ENCODE measurements at places on chromosomes 5 and 9.

GRCh38 chr5:67182301-67182790 is 14.3 kb downstream of the CD180 start:
- DNase-seq = peak; percentile 40

DNA sequence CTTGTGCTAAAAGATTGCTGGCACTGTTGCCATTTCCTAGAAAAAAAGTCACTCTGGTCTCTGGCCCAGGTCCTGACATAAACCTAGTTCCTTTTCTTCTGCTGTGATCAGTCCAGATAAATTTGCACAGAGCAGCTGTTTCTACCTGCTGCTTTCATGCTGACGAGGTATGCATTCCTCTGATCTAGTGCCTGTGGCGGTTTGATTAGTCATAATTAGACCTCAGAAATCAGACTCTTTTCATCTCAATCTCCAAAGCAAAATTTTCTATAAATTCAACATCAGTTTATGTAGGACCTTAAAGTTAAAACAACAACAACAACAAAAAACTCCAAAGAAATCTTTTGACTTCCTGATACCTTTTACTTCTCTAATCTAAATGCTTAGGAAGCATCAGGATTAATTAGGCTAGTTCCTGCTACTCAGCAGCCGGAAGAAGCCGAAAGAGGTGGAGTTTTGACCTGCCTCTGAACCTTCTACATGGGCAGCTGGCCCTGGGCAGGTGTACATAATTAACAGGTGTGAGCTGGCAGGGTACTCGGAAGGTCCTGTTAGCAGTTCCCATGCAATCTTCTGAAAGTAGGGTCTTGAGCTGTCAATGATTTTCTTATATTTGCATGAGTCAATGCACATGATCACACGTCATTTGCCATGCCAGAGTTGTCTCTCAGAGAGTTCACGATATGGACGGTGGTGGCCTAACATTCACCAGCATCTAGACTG is 83.3 kb upstream of the CCDC112 start:
- DNase-seq = no peak

GRCh38 chr5:112738191-112738560 is 491 bp downstream of the APC start:
- DNase-seq = no peak

GRCh38 chr9:95065224-95065623 is 252.3 kb downstream of the FANCC start:
- no peak for DNase-seq

GRCh38 chr5:94901191-94901979 is 282.9 kb downstream of the SLF1 start:
- no peak for DNase-seq

DNA sequence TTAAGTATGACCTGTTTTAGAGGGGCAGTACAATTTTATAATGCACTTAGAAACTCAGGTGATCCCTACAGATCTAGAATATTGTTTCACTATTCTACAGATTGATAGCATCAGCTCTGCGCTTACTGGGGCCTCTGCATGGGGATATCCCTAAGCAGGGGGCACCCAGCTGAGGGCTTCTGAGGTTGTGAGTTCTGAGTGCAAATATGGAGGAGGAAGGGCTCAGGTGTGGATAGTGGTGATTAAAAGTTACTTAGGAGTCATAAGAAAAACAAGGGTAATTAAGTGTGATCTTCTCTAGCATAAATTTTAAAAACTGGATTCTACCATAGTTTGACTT is 274.4 kb downstream of the EFNA5 start:
- DNase-seq = no peak

DNA sequence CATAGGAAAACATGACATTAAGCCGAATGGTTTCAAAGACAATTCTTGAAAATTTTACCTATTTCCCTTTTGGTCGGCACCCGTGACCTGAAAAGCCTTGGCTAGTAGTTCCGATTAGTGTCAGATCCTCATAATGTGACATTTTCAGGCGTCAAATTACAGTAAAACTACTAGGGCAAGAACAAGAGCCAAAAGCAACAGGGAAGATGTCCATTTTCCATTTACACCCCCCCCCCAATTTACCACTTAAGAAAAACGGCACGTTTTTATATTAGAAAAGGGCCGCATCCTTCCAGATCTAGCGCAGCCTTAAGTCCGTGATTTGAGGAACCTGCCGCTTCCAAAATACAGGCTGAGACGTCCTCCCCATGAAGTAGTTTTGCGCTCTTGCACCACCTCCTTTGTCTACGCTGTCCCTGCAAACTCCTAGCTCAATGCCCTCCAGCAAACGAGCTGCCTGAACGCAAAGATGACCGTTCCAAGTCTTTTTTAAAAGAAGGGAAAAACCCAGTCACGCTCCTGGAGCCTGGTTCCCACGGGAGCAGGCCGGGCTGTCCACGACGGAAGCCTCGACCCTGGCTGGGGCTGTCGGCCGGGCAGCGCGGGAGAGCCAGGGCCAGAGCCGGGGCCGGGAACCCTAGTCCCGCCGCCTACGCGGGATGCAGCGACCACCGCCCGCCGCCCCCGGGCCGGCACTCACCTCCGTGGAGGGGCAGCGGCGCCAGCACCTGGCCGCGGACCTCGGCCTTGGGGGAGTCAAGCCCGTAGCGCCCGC is 616 bp downstream of the RNF130 start:
- peak; percentile 67 for DNase-seq

GRCh38 chr5:138663009-138663408 is 87.8 kb upstream of the HSPA9 start:
- peak; percentile 63 for DNase-seq

- DNase-seq = no peak
Observed at GRCh38 chr9:126661521-126662251, 48.0 kb downstream of the LMX1B start.

- DNase-seq = no peak
Observed at GRCh38 chr5:9365512-9365911, 180.4 kb downstream of the SEMA5A start.

DNA sequence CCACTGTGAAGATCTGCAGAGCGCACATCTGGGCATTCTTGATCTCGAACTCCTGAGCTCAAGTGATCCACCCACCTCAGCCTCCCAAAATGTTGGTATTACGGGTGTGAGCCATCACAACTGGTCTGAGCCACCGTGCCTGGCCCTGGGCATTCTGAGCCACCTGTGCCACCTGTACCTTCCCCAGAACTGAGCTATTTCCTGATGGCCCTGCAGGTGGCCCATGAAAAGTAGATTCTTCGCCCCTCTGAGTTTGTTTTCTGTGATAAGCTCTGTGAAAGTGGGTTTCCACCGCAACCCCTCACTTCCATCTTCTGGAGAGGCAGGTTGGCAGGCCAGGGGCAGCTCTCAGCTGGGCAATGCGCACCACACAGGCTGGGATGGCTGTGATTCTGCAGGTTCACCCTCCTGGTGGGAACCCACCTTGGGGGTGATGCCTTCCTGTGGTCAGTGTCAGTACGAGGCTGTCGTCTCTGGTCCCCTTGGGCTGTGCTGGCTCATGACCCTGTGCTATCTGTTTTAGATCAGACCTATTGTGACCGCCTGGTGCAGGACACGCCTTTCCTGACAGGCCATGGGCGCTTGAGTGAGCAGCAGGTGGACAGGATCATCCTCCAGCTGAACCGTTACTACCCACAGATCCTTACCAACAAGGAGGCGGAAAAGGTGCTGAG is 11.3 kb downstream of the CARD19 start:
- no peak for DNase-seq

GRCh38 chr5:35488791-35489190 is 128.9 kb upstream of the SPEF2 start:
- peak; percentile 45 for DNase-seq

- DNase-seq = peak; percentile 35
Observed at GRCh38 chr5:148825716-148826052, 727 bp upstream of the ADRB2 start.

GRCh38 chr5:143213851-143214363 is 189.6 kb downstream of the NR3C1 start:
- DNase-seq = no peak

DNA sequence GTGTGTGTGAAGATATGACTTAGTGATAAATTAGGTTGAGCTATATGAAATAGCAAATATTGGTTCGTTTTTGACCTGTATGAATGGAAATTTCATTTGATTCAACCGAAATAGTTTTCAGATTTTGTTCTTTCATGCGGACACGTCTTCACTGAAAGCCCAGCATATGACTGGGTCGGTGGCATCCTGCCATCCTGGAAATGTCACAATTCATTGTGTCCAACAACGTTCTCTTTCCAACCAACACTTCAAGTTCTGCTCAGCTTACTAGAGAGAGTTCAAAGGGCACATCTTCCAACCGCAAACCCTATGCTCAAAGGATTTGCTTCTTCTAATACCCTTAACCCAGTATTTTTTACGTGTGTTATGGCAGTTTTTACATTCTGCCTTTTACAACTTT is 252.5 kb downstream of the NTRK2 start:
- DNase-seq = no peak

DNA sequence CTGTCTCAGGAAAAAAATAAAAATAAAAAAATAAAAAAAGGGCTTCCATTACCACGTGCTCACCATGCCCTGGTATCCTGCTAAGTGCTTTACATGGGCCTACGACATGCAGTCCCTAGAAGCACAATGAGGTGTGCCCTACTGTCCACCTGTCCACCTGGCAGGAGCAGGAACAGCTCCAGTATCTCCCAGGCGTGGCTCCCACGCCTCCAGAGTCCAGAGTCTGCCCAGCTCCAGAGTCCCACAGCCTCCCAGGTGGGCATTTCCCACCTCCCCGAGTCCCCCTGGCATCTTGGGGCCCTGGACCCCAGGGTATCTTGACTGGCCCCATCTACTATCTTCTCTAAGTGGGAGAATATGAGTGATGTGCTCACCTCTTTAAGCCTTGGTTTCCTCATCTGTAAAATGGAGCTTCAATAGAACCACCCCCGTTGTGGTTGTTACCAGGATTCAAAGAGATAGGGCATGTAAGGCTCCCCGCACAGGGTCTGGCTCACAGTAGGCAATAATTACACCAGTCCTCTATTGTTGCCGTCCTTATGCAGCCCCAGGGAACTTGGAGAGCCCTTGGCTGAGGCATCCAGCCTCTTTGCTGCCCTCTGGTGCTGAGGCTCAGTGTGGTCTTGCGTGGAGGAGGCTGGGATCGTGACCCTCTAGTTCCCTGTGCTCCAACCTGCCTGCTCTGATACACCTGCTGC is 8.9 kb downstream of the CXCL14 start:
- DNase-seq = no peak

GRCh38 chr5:24642022-24642421 is 2.8 kb downstream of the CDH10 start:
- DNase-seq = no peak

DNA sequence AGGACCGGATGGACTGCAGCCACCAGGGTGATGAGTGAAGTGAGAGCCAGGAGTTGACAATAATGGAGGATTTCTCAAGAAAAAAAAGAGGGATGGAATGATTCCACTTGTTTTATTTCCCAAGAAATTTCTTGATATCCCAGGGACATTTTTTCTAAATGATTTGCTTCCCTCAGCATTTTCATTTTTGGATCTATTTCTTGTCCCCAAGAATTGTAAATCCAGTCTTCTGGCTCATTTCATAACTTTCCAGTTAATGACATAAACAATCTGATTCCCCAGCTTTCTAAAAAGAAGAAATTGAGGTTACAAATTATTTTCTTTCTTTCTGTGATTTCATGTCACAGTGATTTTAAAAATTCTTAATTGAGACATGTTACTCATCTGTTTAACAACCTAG is 446.5 kb downstream of the PRR16 start:
- no peak for DNase-seq

DNA sequence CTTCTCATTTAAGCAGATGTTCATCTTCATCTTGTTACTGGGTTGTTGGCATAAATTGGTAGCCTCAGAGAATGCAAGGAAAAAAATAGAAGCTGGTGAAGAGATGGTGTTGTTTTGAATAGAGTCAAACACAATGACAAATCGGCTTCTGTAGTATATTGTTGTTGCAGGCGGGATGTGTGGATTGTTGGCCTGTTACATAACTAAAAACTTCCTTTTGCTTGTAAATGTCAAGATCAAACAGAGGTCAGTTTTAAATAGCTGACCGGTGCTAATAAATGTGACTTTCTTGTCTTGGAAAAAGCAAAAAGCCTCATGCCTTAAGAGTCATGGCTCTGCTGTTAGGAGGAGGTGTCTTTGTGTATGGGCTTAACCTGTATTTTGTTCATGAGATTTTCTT is 59.2 kb downstream of the CCDC192 start:
- no peak for DNase-seq

DNA sequence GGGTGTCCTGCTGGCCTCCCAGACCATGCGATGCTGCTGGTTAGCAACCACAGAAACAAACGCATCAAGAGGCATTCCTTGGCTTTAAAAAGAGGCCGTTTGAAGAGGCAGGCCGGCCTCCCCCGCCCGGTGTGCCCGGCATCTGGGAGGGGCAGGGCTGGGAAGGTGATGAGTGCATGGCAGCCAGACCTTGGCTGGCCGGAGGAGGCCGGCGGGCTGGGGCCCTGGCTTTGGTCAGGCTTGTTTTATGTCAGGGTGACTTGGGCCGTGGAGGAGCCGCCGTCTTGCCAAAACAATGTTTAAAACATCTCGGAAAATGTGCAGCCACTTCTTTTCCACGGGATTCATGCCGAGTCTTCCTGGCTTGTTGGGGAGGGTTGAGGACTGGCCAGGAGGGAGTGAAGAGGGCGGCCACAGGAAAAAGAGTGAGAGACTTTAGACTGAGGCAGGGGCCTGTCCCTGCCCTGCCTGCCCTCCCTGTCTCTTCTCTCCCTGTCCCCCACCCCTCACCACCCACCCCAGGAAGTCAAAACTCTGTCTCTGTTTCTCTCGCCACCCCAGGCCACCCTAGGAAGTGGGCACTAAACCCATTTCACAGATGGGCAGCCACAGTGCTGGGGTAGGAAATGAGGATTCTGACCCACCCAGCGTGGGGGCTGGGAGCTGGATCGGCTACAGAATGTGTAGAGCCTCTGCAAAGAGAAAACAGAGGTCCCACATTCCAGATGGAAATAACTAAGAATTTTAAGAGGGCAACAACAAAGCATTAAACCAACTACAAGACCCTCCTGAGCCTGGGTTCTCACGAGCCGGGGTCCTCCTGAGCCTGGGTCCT is 143.0 kb downstream of the RXRA start:
- DNase-seq = no peak

DNA sequence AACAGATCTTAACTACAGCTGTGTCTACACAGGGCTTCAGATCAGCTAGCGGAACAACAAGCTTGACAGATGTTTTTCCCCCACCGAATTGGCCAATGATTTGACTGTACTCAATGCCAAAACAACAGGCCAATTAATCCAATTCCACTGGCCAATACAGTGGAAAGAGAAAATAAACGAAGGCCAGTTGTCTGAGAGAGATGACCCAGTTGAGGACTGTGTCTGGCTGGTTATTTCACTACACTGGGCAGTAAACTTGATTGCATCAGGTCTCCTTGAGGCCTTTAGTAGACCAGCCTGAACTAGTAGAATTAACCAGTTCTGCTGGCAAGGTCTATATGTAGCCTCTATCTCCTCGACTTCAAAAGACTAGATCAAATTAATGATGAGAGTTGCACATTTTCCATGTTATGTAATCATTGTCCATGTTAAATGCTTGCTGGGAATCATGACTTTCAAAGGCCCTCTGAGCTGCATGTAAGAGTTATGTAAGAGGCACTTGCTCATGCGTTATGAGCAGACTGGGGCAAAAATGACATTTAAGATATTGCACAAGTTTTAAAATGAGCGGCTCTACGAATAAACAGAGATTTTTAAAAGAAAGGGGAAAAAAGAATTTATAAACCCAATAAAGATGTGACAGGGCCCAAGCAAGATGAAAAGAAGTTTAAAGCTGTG is 28.3 kb downstream of the SMIM23 start:
- DNase-seq = no peak
